Mesenchymal stem cell (in vitro differentiated cells and primary cell): ENCODE measurements at places on chromosomes 3 and 15.

DNA sequence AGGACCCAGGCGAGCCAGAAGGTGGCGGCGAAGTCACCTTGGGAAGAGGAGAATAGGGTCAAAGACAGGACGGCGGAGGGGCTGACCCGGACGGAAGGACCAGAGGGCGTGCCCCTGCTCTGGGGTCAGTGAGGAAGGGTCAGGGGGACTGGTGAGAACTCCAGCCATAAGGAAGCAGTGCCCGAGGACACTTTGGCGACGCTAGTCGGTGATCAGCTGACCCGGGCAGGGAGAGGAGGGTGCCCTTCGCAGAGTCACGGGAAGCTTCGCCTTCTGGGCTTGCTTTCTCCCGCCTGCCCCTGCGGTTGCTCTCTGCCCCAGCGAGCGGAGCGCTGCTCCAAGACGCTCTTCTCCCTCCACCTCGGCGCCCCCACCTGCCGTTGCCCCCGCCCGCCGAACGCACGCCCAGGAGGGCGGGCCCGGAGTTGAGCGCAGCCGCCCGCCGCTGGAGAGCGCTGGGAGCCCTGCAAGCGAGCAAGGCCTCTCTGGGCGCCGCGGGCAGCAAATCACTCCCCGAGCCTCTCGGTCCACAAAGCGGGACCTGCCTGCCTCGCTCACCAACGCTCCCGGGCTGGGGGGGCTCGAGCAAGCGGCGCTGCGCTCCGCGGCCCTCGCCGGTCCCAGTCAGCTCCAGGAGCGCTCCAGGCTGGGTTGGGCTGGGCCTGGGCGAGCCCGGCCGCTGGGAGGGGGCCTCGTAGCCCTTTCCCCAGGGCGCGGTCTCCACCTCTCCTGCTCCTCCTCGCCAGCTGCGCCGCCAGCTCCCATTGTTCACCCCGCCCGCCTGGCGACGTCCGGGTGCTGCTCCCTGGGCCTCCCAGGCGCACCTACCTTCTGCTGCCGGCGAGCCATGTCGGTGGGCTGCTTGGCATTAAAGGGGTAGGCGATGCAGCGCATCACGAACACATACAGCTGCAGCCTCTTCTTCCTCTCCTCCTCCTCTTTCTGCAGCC lies 1.2 kb downstream of the CADPS start:
- DNase-seq = no peak

- DNase-seq = peak; percentile 3
These were observed 11.8 kb upstream of the HRG start for GRCh38 chr3:186653984-186654383.

GRCh38 chr3:60133269-60134162 lies 1083.7 kb upstream of the CFAP20DC start:
- DNase-seq = no peak

DNA sequence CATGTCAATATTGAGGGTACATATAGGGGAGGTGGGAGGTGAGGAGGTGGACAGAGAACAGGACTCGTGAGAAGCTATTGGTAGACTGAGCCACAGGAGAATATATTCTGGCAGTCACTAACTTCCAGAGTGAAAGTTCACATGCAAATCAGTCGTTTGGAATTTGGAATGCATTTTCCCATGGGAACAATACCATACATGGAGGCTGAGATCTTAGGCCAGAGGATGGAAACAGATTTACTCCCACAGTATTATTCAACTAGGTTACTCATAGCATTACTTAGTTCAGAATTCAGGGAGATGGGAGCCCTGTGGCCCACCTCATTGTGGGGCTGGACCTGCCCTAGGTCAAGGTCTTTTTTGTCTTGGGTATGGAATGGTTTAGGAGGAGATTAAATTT lies 36.4 kb upstream of the ABHD2 start:
- peak; percentile 87 for DNase-seq

- no peak for DNase-seq
These were observed 195.3 kb downstream of the ABHD5 start for GRCh38 chr3:43885908-43886618.

GRCh38 chr3:113214917-113215595 lies 3.7 kb downstream of the BOC start:
- peak; percentile 47 for DNase-seq

DNA sequence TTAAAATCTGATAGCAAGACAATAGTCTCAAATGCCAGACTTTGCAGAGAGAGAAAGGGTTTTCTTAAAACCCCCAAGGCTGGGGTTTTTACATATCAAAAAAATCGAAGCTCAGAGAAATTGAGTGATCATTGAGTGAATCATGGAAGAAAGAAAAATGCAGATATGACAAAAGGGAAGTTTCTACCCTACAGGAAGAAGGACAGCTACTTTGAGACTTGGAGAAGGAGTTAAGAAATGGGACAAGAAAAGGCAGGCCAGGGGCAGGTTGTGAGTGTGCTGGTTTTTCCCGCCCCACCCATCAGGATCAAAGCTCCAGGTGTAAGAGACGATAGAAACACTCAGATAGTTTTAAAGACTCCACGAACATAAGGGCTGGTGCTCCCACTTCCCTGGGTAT lies 18.6 kb downstream of the TMEM158 start:
- no peak for DNase-seq

GRCh38 chr3:16911916-16912315 lies 27.2 kb downstream of the PLCL2 start:
- DNase-seq = no peak

- no peak for DNase-seq
These were observed 48.2 kb upstream of the FGD5 start for GRCh38 chr3:14770591-14770990.

- no peak for DNase-seq
These were observed 70.6 kb upstream of the BHLHE40 start for GRCh38 chr3:4908433-4909156.

- DNase-seq = peak; percentile 74
These were observed 2.5 kb downstream of the UBP1 start for GRCh38 chr3:33437556-33438283.

DNA sequence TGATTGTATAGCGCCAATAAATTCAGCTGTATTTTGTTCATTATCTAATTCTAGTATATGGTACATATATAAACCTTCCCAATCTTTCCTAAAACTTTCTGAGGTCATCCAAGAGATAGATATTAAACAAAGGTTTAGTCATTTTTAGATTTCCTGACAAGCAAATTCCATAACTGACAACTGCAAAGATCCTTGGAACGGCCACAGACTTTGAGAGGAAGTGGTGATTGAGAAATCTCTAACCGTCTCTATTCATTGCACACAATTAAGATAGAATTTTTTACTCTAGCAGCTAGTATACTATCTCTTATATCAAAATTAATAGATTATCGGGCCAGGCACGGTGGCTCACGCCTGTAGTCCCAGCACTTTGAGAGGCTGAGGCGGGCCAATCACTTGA lies 4.7 kb downstream of the CSNK1G1 start:
- DNase-seq = no peak

- DNase-seq = no peak
These were observed at the start of gene NR2E3 for GRCh38 chr15:71810256-71811035. TSS of gene NR2E3 (plus strand) at chr15:71810554. CDS start at chr15:71810744, 190 bp downstream.

GRCh38 chr3:16428612-16429011 lies 84.9 kb downstream of the RFTN1 start:
- DNase-seq = no peak

- DNase-seq = no peak
These were observed 149.5 kb downstream of the SPATA16 start for GRCh38 chr3:172991424-172991996.

DNA sequence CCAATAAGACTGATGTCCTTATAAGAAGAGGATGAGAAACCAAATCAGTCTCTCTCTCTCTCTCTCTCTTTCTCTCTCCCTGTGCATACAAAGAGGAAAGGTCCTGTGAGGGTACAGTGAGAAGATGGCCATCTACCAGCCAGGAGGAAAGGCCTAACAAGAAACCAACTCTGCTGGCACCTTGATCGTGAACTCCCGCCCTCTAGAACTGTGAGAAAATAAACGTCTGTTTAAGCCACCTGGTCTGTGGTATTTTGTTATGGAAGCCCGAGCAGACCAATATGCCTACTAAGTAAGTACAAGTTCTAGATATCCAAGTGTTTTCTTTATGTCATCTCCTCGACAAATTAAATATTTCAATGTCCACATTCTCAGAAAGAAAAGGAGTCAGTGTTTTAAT lies 44.9 kb upstream of the TMC3 start:
- DNase-seq = no peak

DNA sequence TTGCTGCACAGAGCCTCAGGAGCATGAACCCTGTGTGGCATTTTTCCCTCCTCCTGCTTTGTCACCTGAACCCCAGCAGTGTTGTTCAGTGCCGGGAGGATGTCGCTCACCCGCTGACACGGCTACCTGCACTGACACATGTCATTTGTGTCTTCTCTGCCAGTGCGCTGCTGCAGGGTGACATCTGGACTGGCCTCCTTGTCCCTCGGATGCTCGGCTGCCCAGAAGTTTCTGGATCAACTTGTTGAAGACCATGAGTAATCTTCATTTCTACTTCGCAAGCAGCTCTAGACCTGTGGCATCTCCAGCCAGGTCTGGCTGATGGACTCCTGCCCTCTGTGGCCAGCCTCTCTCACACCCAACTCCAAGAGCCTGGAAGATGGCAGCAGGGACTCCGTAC lies 311.1 kb upstream of the C2CD4B start:
- DNase-seq = no peak

- no peak for DNase-seq
These were observed 4.6 kb downstream of the TMEM108 start for GRCh38 chr3:133042778-133043177.

DNA sequence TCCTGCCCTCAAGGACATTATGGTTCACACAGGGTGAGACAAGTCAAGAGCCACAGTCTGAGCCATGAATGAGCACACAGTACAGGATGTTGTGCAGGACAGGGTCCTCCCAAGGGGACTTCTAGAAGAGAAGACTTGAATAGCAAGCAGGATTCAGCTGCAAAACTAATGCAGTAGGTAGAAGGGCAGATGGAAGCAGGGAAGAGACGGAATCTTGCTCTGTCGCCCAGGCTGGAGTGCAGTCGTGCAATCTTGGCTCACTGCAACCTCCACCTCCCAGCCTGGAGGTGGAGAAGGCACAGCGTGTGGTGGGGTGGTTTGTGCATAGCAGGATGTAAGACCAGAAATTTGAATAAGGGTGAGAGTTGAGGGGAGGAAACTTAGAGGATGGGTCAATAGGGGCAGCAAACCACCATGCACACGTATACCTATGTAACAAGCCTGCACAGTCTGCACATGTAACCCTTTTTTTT lies 8.0 kb downstream of the BCL2L10 start:
- no peak for DNase-seq

GRCh38 chr15:32007355-32007960 lies 22.9 kb upstream of the CHRNA7 start:
- no peak for DNase-seq

DNA sequence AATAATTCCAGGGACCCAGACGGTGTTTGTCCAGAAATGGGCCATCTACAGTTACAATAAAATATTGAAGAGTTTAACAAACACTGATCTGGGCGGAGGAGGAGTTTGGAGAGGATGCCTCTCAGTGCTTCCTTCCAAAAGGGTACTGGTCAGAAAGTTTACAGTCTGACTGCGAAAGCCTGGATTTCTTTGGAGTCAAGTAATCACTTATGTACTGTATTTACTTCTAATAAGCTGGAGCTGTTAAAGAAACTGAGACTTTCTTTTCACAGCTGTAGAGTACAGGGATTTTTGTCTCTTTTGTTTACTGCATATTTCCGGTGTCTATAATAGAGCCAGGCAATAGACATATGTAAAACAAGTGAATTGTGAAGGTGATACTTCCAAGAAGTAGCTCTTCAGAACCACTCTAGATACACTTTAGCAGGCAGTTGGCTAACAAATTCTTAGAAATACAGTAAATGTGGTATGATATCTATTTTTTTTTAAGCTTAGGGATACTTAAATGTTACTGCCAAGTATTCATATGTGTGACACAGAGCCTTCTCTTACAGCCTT lies 22.1 kb upstream of the NEO1 start:
- no peak for DNase-seq

GRCh38 chr3:139307072-139307491 lies 36.7 kb upstream of the MRPS22 start:
- no peak for DNase-seq

DNA sequence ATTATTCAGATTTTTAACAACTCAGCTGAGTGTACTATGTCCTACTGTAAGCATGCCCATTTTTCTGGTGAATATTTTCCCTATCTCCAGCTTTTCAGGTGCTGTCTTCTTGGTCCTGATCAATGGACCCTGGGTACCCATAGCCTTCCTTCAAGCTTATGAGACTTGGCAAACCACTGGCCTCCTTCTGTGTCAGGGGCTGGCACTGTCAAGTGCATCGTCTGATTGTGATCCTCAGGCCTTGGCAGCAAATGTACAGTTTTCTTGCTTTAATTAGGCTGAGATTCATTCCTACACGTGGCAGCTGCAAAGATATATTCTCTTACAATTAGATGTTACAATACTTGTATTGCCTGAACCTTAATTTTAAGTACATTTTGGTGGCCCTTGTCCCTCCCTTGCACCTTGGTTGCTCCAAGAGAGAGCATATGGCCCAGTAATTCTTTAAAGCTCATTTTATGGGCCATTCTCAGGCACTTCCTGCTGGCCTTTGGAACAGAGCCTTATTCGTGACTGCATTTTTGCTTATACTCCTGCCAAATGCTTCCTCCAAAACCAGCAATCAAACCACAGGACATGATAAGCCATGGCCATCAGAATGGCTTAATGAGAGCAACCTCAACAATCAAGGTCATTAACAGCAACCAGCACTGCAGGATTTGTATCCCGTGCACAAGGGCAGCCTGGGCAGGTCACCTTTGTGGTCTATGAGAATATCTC lies 179.9 kb downstream of the CNTN6 start:
- DNase-seq = no peak
